ENCODE measurements at places on chromosomes 2 and 18.

- H3K36me3 ChIP-seq = no peaks in the 10 kb centered on the region
- peaks cover 46% of the 10 kb centered on the region for H3K4me1 ChIP-seq
- peaks cover 97% of the 10 kb centered on the region for H3K27me3 ChIP-seq
- DNase-seq = no peak
Measured at GRCh38 chr2:172105471-172106107, 2.9 kb upstream of the DLX2 start.

DNA sequence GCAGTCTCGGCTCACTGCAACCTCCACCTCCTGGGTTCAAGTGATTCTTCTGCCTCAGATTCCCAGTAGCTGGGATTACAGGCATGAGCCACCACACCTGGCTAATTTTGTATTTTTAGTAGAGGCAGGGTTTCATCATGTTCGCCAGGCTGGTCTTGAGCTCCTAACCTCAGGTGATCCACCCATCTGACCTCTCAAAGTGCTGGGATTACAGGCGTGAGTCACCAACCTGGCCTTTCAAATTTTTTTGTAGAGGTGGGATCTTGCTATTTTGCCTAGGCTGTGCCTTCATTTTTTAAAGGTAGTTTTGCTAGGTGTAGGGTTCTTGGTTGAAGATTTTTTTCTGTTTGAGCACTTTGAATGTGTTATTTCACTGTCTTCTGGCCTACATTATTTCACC is 6.2 kb downstream of the HAUS1 start:
- no peaks in the 10 kb centered on the region for H3K27me3 ChIP-seq
- H3K4me3 ChIP-seq = no peak overlapping the region
- H3K27ac ChIP-seq = no peak overlapping the region

- peaks cover 14% of the 10 kb centered on the region for H3K4me1 ChIP-seq
- DNase-seq = no peak
- H3K27me3 ChIP-seq = no peaks in the 10 kb centered on the region
- no peak overlapping the region for H3K4me3 ChIP-seq
- H3K27ac ChIP-seq = peak overlapping the region; percentile 53
- H3K36me3 ChIP-seq = no peaks in the 10 kb centered on the region
Measured at GRCh38 chr2:172953970-172954852, 121.4 kb upstream of the MAP3K20 start.

GRCh38 chr2:239773228-239774141 is 251.7 kb downstream of the NDUFA10 start:
- H3K27me3 ChIP-seq = peaks cover 28% of the 10 kb centered on the region
- H3K4me3 ChIP-seq = no peak overlapping the region
- peaks cover 7% of the 10 kb centered on the region for H3K4me1 ChIP-seq

DNA sequence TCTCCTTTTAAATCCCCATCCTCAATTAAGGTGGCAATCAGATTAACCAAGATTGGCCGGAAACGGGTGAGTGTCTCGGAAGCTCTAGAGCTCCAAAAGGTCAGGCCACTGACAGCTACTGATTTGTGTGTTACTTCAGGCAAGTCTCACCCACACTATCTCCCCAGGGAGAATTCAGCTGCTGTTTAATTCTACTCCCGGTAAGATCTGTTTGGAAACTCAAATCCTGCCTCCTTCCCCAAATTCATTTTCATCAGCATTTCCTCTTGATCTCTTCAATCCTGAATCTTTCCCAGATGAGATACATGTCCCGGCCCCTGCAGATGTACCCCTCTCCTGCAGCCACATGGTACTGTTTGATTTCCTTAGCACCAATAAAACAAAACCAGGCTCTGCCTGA is 34.9 kb downstream of the EFR3B start:
- H3K36me3 ChIP-seq = no peaks in the 10 kb centered on the region

DNA sequence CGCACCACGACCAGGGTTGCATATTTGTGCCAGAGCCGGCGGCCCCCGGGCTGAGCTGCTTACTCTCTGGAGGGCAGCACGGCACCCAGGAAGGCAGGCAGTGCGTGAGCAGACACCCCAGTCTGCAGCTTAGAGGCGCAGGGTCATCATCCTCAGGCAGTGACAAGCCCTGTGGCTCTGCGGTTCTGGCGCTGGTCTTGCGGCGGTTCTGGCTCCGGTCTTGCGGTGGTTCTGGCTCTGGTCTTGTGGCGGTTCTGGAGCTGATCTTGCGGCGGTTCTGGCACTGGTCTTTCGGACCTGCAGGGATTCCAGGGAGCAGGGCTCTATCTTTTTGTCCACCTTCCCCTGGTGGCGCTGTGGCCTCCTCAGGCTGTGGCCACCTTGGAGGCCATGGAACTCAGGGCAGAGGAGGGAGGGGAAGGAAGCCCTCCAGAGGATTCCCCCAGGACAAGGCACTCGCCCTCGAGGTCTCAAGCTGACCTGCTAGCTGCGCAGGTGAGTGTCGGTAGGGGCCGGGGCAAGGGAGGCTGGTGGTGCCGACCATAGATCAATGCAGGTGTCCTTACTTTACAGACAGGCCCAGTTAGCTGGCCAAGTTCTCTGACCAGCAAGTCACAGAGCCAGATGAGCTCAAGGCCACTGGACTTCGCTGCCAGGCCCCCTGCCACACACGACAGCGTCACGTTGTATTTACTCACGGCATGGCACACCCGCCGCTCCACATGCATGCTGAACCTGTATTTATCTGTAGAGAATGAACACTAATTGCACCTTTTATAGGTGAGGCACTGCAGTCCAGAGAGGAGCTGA is 14.9 kb downstream of the ESPNL start:
- DNase-seq = no peak
- H3K36me3 ChIP-seq = no peaks in the 10 kb centered on the region
- H3K27ac ChIP-seq = no peak overlapping the region
- H3K27me3 ChIP-seq = peaks cover 23% of the 10 kb centered on the region
- no peak overlapping the region for H3K4me3 ChIP-seq
- H3K4me1 ChIP-seq = no peaks in the 10 kb centered on the region

- H3K27ac ChIP-seq = peak within 1 kb of the TSS; percentile 52
- H3K36me3 ChIP-seq = no peaks in the 10 kb centered on the region
- peak within 1 kb of the TSS; percentile 72 for H3K4me3 ChIP-seq
Measured at GRCh38 chr2:46471-47345, at the start of gene FAM110C. FAM110C (minus strand) TSS chr2:46505; CDS start chr2:46385, 120 bp downstream.

DNA sequence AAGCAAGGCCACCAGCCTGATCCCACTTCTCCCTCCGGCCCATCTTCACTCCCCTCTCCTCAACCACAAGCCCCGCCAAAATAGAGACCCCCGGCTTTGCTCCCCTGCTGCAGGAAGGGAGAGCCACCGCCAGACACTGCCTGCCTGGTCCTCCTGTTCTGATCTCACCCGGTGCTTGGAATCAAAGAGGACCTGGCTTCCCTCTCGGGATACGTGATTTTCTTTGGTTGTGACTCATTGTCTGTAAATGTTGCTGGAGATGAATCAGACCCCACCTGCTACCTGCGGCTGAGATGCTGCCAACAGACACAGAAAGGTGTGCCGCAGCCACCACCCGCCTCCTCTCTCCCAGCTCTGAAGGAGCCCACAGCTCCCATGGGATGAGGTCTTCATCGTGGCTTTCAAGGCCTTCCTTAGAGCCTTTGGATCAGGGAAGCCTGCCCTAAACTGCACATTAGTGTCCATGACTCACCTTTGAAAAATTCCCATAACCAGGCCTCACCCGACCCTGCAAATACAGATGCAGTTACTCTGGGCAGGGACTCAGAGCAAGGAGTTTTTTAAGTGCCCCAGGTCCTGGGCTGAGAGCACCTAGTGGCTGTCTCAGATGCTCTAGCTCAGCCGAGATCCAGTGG is 79.4 kb upstream of the ZNF532 start:
- H3K4me1 ChIP-seq = peaks cover 35% of the 10 kb centered on the region
- H3K36me3 ChIP-seq = no peaks in the 10 kb centered on the region
- H3K27ac ChIP-seq = peak overlapping the region; percentile 75
- H3K27me3 ChIP-seq = no peaks in the 10 kb centered on the region

DNA sequence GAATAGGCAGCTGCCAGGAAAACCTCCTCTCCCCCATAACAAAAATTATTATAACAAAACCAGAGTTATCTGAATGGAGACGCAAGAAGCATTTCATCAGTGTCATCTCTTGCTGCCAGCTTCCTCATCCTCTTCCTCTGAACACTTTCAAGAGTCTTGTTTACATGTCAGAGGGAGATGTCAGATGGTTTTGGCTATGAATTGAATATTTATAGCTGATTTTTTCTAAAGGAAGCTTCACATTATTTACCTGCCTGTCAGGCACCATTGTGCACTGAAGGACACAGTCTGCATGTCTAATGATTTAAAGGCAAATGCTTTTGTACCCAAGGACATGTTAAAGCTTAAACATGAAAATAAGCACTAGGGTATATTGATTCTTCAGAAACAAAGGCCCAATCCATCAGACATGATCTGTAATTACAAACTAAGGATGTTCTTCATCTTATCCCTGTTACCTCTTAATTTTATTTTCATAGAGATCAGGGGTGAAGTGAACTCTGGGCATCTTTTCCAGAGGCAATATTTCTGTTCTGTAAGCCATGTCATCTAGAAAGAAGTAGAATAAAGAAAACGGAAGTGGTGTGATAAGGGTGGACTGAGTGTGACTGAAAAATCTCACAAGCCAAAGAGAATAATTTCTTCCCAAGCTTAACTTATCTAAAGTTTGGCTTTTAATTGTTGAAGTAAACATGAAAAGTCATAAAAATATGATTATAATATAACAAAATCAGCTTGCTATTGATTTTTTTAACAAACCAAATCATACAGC is 168.7 kb downstream of the ANKRD44 start:
- H3K27ac ChIP-seq = no peak overlapping the region
- H3K4me1 ChIP-seq = peaks cover 22% of the 10 kb centered on the region
- no peak for DNase-seq
- H3K36me3 ChIP-seq = no peaks in the 10 kb centered on the region
- H3K27me3 ChIP-seq = no peaks in the 10 kb centered on the region
- no peak overlapping the region for H3K4me3 ChIP-seq

DNA sequence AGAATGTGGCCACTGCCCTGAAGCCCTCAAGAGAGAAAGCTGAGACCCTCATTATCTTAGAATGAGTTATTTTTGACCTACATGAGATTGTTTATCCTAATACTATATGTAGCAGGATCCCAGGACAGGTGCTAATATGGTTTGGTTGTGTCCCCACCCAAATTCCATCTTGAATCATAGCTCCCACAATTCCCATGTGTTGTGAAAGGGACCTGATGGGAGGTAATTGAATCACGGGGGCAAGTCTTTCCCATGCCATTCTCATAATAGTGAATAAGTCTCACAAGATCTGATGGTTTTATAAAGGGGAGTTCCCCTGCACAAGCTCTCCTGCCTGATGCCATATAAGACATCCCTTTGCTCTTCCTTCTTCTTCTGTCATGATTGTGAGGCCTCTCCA is 76.8 kb downstream of the CCBE1 start:
- H3K27ac ChIP-seq = no peak overlapping the region
- no peak overlapping the region for H3K4me3 ChIP-seq
- H3K4me1 ChIP-seq = peaks cover 3% of the 10 kb centered on the region
- H3K36me3 ChIP-seq = no peaks in the 10 kb centered on the region
- H3K27me3 ChIP-seq = no peaks in the 10 kb centered on the region

DNA sequence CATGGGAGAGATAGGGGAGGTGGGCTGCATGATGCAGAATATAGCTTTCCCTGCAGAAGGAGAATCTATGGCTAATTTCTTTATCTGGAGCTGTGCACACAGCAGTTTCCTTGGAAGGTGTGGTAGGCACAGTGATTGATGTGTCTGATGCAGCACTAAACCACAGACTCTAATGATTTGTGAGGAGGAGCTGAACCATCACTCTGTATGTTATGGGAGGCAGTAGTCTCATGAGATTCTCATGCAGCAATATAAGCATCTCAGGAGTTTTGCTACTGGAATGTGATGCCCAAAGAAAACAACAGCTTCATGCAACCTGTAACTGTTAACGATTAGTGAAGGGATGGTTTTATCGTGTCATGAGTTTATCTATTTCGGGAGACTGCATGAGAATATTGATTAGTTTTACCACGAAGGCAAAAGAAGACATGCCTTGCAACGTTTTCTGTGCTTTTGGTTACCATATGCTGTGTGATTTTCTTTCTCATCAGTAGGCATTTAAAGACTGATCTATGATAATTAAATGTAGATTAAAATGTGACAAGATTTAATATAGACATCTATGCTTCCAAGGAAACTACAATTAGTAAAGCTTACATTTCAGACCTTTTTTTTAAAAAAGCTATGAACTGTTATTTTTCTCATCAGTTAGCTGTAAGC is 286.8 kb downstream of the ARL6IP6 start:
- H3K27me3 ChIP-seq = no peaks in the 10 kb centered on the region
- no peaks in the 10 kb centered on the region for H3K36me3 ChIP-seq
- no peak for DNase-seq
- no peak overlapping the region for H3K4me3 ChIP-seq

DNA sequence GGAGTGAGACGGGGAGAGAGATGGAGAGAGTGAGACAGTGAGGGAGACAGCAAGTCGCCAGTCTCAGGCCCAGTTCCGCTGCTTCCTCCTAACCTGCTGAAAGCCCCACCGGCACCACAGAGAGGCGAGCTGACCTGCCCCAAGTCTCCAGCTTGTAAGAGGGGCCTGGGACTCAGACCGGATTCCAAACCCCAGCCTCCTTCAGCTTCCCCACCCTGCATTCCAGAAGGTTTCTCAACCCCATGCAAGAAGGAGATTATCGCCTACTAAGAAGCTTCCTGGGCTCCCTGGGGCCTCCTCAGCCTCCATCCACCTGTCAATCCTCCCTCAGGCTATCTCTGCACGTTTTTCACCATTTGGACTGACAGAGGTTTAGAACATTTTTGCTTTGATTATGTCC is 173.1 kb upstream of the RAB6C start:
- no peak for DNase-seq
- H3K4me3 ChIP-seq = no peak overlapping the region
- H3K27me3 ChIP-seq = peaks cover 20% of the 10 kb centered on the region
- H3K36me3 ChIP-seq = no peaks in the 10 kb centered on the region
- no peaks in the 10 kb centered on the region for H3K4me1 ChIP-seq
- H3K27ac ChIP-seq = no peak overlapping the region

DNA sequence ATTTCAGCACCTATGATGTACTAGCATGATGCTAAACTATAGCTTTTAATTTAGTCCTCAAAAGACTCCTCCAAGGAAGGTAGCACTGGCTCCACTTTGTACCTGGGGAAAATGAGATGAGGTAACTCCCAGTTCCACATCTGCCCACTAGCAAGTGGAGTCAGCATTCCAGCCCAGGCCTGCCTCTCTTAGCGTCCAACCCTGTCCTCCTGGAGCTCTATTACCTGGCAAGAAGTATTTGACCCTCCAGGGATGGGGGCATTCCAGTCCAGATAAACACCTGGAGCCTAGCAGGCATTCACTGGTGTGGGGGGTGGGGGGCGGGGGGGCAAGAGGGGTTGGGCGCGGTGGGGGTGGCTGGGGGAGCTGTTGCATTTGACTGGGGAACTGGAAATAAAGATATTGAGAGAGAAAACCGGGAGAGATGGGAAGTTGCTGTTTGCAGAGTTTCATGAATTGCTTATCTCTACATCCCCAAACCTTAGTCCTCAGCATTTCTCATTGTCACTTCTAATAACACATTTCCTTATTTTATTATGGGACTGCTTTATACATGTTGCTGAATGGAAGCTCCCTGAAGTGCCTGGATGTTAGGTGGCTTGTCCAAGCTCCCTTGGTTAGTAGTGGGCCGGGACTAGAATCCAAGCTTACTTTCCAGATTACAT is 22.0 kb upstream of the FZD5 start:
- no peak overlapping the region for H3K27ac ChIP-seq
- H3K36me3 ChIP-seq = no peaks in the 10 kb centered on the region
- no peak overlapping the region for H3K4me3 ChIP-seq
- H3K27me3 ChIP-seq = no peaks in the 10 kb centered on the region
- no peak for DNase-seq

- no peaks in the 10 kb centered on the region for H3K27me3 ChIP-seq
- no peak for DNase-seq
- no peak overlapping the region for H3K27ac ChIP-seq
- H3K4me1 ChIP-seq = no peaks in the 10 kb centered on the region
Measured at GRCh38 chr2:106959975-106960682, 74.2 kb upstream of the ST6GAL2 start.

- DNase-seq = no peak
- no peaks in the 10 kb centered on the region for H3K27me3 ChIP-seq
- peak overlapping the region; percentile 86 for H3K4me3 ChIP-seq
- H3K36me3 ChIP-seq = peaks cover 12% of the 10 kb centered on the region
- peak overlapping the region; percentile 91 for H3K27ac ChIP-seq
Measured at GRCh38 chr18:59358414-59358711, 702 bp downstream of the LMAN1 start.
